ENCODE measurements at places on chromosomes 1 and 21. TPM values are rescaled to one million over a fixed set of nuclear protein-coding genes. Genes with fewer than 3 reads are reported as not detected.

The PLEKHA6 gene
- total RNA-seq = 13.4 TPM

GRCh38 chr1:7426780-7427604 lies 344.1 kb upstream of the VAMP3 start:
- no peak for DNase-seq
- H3K27me3 ChIP-seq = no peaks in the 10 kb centered on the region
- H3K4me3 ChIP-seq = no peak overlapping the region
- no peak overlapping the region for H3K27ac ChIP-seq
- no peaks in the 10 kb centered on the region for H3K4me1 ChIP-seq

DNA sequence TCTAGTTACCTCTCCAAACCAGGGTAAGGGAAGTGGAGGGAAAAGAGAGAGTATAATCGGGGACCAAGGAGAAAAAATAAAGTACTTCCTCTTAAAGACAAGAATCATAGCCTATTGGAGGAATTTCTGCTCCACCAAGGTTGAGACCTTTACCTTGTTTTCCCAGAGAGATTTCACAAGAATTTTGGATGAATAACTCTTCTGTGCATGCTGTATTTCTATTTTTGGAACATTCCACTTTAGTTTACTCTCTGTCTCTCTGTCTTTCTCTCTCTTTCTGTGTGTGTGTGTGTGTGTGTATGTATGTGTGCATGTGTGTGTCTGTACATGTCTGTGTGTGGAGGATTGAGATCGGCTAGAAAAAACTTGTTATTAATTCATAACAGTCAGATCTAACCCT lies 318.4 kb upstream of the RGS18 start:
- DNase-seq = no peak
- no peaks in the 10 kb centered on the region for H3K4me1 ChIP-seq
- H3K27ac ChIP-seq = no peak overlapping the region
- H3K27me3 ChIP-seq = no peaks in the 10 kb centered on the region

GRCh38 chr1:20705203-20705755 lies 12.5 kb downstream of the KIF17 start:
- no peak for DNase-seq
- H3K4me3 ChIP-seq = no peak overlapping the region
- no peaks in the 10 kb centered on the region for H3K27me3 ChIP-seq

DNA sequence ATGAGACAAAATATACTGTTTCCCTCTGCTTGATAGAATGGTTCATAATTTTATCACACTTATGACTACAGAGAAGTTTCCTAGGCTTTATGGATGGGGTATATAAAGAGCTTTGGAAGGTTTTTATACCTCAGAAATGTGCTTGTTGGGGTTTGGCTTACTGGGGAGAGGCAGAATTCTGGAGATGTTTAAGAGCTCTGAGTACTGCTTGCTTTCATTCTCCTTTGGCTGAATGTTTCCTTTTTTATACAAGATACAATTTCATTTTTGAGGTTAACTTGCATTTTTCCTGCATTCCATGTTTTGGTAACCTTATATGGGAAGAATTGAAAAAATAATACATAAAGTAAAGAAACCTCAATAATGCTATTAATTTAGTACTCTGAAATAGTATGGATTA lies 157.7 kb upstream of the COL11A1 start:
- H3K27ac ChIP-seq = no peak overlapping the region
- H3K27me3 ChIP-seq = no peaks in the 10 kb centered on the region
- no peak overlapping the region for H3K4me3 ChIP-seq
- no peaks in the 10 kb centered on the region for H3K36me3 ChIP-seq
- DNase-seq = no peak

DNA sequence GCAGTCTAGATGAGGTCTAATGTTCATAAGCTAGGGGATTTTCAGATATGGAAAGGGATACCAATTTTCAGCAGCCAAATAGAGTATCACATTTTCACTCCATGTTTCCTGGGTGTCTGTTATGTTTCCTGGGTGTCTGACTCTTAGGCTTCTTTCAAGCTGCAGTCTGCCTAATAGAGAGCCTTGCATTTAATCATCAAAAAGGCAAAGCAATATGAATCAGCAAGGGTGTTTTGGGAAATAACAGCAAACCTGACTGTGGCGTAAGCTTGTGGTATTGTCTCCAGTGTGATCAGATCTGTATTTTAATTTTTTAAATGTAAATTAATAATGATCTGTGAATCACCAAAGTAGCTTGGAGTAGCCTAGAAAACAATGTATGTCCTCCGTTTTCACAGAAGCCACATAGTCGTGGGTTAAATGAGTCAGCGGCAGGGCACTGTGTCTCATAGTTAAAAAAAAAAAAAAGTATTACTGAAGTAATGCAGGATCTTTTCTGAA lies 10.4 kb downstream of the LGALS8 start:
- peaks cover 26% of the 10 kb centered on the region for H3K36me3 ChIP-seq
- peaks cover 16% of the 10 kb centered on the region for H3K4me1 ChIP-seq
- H3K27me3 ChIP-seq = no peaks in the 10 kb centered on the region
- no peak for DNase-seq
- no peak overlapping the region for H3K27ac ChIP-seq

- no peak overlapping the region for H3K27ac ChIP-seq
- H3K4me3 ChIP-seq = no peak overlapping the region
- H3K27me3 ChIP-seq = peaks cover 73% of the 10 kb centered on the region
Observed at GRCh38 chr1:156654700-156655099, 12.8 kb downstream of the BCAN start.

The USP16 gene
- 20.7 TPM for total RNA-seq

DNA sequence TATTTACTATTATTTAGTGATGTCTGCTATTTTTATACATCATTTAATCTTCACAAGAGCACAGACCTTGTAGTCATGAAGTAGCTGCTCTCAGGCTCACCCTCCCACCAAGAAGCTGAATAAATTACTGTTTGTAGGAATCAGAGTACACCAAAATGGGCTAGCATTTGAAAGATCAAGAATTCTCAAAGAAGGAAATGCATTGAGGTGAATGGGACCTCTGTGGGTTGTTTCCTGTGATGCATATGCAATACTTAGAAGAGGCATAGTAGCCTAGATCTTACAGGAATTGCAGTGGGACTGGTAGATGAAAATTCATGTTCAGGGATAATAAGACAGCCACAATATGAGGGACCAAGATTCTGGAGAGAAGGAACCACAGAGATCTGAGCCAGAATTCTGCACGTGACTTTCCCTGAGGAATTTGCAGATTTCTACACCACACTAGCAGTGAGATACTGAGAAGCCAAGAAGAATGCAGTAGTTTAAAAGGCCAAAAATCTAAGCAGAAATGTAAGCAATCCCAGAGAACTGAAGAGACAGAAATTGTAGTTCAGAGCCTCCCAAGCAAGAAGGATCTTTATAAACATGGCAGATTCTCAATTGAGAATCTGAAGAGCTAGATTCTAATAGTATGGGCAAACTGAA lies 307.0 kb downstream of the ST6GALNAC3 start:
- H3K4me1 ChIP-seq = no peaks in the 10 kb centered on the region
- no peaks in the 10 kb centered on the region for H3K27me3 ChIP-seq
- no peaks in the 10 kb centered on the region for H3K36me3 ChIP-seq
- H3K27ac ChIP-seq = no peak overlapping the region
- no peak for DNase-seq

DNA sequence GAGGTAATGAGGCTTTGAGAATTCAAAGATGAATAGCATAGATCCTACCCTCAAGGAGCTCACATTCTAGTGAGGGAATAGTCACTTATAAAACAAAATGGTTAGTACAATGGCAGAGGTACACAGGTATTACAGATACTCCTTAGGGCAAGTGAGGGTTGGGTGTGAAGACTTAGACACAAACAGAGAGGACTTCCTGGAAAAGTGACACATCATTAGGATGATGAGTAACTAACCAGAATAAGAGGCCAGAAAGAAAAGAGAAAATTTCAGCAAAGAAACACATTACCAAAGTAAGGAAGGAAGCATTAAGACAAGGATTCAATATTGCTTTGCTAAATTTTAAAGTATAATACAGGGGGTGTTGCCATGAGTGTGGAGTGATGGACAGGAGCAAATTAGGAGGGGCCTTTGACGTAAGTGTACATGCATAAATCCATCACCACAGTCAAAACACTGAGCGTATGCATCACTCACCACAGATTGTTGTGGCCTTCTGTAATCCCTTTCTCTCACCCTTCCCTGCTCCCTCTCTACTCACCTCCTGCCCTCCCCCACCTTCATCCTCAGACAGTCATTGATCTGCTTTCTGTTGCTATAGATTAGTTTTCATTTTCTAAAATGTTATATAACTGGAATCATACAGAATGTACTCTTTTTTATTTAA lies 7.9 kb downstream of the CD53 start:
- no peaks in the 10 kb centered on the region for H3K4me1 ChIP-seq
- no peaks in the 10 kb centered on the region for H3K36me3 ChIP-seq
- DNase-seq = no peak
- no peak overlapping the region for H3K4me3 ChIP-seq
- no peaks in the 10 kb centered on the region for H3K27me3 ChIP-seq

DNA sequence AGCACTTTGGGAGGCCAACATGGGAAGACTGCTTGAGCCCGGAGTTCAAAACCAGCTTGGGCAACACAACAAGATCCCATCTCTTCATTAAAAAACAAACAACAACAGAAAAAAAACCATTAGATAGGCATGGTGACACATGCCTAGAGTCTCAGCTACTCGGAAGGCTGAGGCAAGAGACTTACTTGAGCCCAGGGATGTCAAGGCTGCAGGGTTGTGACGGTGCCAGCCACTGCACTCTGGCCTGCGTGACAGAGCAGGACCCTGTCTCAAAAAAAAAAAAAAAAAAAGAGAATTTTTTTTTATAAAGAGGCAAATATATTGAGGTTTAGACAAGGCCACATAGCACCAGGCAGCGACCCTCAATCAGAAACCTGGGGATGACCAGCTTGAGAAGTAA lies 62.7 kb downstream of the HSF2BP start:
- H3K4me1 ChIP-seq = peaks cover 5% of the 10 kb centered on the region
- no peak for DNase-seq
- H3K27ac ChIP-seq = no peak overlapping the region
- no peaks in the 10 kb centered on the region for H3K27me3 ChIP-seq

DNA sequence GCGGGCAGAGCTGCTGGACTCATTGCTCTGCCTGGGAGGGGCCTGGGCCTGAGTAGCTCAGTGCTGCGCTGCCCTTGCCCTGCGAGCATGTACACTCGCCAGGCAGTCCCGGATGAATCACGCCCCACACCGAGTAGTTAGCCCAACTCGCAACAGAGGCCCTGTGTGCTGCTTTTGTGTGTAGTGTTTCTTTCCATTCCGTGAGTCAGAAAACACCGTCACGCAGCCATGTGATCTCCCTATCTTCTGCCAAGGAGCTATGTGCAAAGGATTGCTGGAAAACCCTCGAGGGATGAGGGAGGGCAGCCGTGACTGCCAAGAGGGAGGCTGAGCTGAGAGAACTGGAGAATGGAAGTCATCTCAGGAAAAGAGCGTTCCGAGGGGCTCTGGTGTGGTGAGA lies 37.3 kb downstream of the NENF start:
- DNase-seq = peak; percentile 90
- H3K27ac ChIP-seq = peak overlapping the region; percentile 84
- no peak overlapping the region for H3K4me3 ChIP-seq
- H3K4me1 ChIP-seq = peaks cover 38% of the 10 kb centered on the region
- H3K36me3 ChIP-seq = no peaks in the 10 kb centered on the region

GRCh38 chr21:36914244-36915013 lies 52.0 kb downstream of the HLCS start:
- no peaks in the 10 kb centered on the region for H3K27me3 ChIP-seq
- H3K27ac ChIP-seq = no peak overlapping the region
- DNase-seq = no peak
- H3K4me1 ChIP-seq = peaks cover 8% of the 10 kb centered on the region

- DNase-seq = no peak
- H3K4me1 ChIP-seq = no peaks in the 10 kb centered on the region
- no peaks in the 10 kb centered on the region for H3K27me3 ChIP-seq
- H3K27ac ChIP-seq = no peak overlapping the region
- H3K36me3 ChIP-seq = no peaks in the 10 kb centered on the region
Observed at GRCh38 chr1:197982256-197982655, 65.1 kb downstream of the LHX9 start.

DNA sequence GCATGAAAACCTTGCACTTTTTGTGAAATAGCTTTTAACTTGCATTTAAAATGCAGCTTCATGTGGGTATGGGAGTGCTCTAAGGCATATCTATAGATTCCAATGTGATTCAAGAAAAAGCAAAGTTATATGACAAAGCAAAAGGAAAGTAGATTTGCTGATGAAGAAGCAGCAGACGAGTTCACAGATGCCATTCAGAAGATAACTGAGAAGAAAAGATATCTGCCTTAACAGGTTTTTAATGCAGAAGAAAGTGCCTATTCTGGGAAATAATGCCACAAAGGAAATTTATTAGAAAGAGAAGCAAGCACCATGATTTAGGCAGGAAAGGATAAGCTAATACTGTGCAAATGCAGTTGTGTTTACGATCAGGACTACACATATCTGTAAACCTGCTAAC lies 68.1 kb downstream of the PHTF1 start:
- DNase-seq = no peak
- no peaks in the 10 kb centered on the region for H3K27me3 ChIP-seq
- H3K4me1 ChIP-seq = no peaks in the 10 kb centered on the region
- no peaks in the 10 kb centered on the region for H3K36me3 ChIP-seq

The PADI1 gene
- 9.1 TPM for total RNA-seq

GRCh38 chr1:175072099-175072951 lies 4.7 kb downstream of the TNN start:
- no peaks in the 10 kb centered on the region for H3K36me3 ChIP-seq
- DNase-seq = no peak
- H3K4me1 ChIP-seq = peaks cover 11% of the 10 kb centered on the region

DNA sequence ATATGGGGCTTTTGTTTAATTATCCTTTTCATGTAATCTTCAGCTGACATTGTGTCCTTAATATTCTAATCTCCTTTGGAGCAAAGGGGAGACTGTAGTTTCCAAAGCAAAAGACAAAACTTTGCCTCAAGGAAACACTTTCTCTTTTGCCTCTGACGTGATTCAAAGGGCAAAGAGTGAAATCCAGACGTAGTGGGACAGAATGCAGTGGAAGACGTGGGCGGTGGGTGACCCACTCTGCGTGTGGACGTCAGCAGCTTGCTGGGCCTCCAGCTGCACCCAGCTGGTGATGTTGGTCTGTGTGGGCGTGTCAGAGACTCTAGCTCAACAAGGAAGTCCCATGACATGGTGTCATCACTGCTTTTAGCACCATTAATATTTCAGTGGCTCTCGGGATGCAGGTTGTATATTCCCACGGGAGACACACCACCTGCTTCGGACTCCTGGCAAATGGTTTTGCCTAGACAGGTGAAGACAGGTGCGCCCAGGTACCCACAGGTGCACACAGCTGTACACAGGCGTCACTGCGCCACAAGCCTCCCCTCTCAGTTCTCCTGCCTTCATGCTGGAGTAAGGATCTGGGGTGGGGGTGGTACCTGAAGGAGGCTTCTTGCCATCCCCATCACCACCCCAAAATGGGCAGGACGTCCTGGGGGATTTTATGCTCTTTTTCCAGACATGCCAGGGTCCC lies 292.1 kb upstream of the VAMP3 start:
- no peaks in the 10 kb centered on the region for H3K36me3 ChIP-seq
- H3K4me1 ChIP-seq = peaks cover 4% of the 10 kb centered on the region
- no peak overlapping the region for H3K4me3 ChIP-seq
- no peak for DNase-seq
- no peak overlapping the region for H3K27ac ChIP-seq

GRCh38 chr1:40818264-40818961 lies 34.8 kb downstream of the KCNQ4 start:
- no peak overlapping the region for H3K27ac ChIP-seq
- peak; percentile 84 for DNase-seq
- peaks cover 11% of the 10 kb centered on the region for H3K4me1 ChIP-seq
- peak overlapping the region; percentile 36 for H3K4me3 ChIP-seq
- no peaks in the 10 kb centered on the region for H3K27me3 ChIP-seq

Measured in suprapubic skin (tissue), 4 donors.